ENCODE measurements at places on chromosomes 1 and 21.
A peak's percentile ranks its signal among the peaks of the same experiment; 100 is the strongest.

DNA sequence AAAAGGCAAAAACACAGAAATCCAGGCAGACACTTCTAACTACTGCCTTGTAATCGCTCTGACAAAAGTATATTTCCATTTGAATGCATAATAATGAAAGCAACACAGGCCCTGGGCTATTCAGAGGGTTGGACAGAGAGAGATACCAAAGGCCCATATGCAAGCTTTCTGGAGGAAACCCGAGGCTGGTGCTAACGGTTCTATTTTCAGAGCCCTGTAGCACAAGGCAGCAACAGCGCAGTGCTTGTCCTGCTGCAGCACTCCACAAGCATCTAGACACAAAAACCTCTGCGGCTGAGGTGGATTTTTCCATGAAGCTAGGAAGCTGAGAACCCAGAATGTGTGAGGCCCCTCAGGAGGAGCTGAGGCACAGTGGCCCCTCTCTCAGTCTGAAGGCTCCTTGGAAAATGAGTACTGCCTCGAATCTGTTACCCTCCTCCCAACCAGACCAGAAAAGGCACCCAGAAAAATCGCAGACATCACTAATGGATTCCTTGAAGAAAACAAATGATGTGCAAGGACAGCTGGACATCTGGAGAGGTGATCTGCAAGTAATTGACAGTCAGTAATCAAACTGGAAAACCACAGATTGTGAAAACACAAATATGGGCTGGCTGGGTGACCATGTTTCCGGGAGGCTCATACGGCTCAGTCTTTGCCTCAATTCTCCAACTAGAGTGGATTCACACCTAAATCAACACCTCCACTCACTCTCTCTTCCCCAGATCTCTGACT, 54.0 kb downstream of the COLGALT2 start:
- no peak overlapping the region for H3K4me3 ChIP-seq
- peak overlapping the region; percentile 65 for H3K27ac ChIP-seq
- H3K36me3 ChIP-seq, result no peaks in the 10 kb centered on the region
- no peaks in the 10 kb centered on the region for H3K27me3 ChIP-seq

DNA sequence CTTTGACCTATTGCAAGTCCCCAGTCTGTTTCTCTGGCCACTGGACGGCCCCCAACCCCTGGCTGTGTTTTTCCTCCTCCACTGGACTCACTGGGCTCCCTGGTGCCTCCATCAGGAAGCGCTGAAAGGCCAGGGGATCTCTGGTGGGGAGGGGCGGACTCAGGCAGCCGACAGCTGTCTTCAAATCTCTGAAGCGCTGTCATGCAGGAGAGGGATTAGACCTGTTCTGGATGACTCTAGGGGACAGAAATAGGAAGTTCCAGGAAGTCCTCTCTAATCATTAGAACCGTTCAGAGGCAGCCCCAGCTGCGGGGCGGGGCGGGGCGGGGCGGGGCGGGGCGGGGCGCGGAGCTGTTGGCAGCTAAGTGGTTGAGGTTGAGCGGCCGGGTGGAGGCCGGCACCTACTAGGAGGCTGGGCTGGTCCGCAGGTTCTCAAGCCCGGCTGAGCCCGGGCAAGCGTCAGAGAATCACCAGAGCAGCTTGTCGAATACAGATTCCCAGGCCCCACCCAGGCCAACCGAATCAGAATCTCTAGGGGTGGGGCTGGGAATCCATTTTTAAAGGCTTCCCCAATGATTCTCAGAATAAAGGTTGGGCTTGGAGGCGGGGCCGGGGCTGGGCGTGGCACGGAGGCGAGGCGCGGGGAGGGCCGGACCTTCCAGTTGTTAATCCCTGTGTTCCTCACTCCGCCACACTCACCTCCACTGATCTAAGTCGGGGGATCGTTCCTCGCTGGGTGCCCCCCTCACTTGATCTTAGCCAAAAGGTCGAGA, 11.4 kb upstream of the PHLDA3 start:
- peaks cover 19% of the 10 kb centered on the region for H3K36me3 ChIP-seq
- H3K27ac ChIP-seq, result peak overlapping the region; percentile 73
- peak; percentile 78 for DNase-seq
- H3K4me3 ChIP-seq, result peak overlapping the region; percentile 54

DNA sequence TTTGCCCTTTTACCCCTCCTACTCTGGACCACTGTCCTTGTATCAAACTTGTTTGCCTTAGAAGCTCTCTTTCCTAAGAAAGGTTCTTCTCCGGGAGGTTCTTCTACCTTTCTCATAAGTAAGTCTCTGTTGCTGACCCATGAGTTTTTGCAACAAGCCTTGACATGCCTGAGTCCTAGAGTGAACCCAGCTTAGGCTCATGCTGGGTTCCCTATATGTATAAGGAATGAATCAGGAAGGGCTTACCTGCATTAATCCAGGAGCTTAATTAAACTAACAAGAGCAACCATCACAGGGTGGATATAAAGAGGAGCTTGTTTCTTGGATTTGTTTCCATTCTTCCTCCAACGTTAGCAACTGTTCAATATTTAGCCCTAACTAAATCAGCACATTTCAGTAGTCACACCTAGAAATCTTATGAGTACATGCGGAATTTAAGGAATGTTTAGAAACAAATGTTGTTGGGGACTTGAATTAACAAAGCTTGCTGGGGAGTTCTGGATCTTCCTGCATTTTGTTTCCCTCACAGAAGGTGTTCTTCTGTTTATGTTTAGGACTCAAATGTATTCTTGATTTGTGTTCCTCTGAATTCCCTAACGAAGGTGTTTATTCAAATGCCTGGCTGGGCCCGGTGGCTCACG, 64.3 kb upstream of the RAB3GAP2 start:
- no peak overlapping the region for H3K27ac ChIP-seq
- H3K4me3 ChIP-seq, result no peak overlapping the region
- H3K36me3 ChIP-seq, result no peaks in the 10 kb centered on the region
- DNase-seq, result no peak
- no peaks in the 10 kb centered on the region for H3K4me1 ChIP-seq
- no peaks in the 10 kb centered on the region for H3K27me3 ChIP-seq

DNA sequence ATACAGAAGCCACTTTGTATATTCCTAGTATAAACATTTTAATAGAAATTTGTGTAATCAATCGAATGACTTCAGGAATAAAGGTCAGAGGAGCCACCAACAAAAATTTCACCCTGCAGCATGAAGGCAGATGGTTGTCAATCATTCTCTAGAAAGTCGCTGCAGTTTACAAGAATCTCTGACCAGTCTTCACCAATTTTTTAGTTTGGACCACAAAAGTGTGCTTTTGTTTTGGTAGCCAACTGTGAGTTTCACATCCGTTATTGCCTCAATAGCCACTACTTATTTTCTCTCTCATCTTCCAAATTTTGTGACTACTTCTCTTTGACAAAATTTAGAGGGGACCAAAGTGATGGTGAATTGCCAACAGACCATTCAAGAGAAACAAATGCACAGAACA, 1155.6 kb downstream of the AMY1C start:
- H3K36me3 ChIP-seq, result no peaks in the 10 kb centered on the region
- no peaks in the 10 kb centered on the region for H3K4me1 ChIP-seq
- H3K4me3 ChIP-seq, result no peak overlapping the region

DNA sequence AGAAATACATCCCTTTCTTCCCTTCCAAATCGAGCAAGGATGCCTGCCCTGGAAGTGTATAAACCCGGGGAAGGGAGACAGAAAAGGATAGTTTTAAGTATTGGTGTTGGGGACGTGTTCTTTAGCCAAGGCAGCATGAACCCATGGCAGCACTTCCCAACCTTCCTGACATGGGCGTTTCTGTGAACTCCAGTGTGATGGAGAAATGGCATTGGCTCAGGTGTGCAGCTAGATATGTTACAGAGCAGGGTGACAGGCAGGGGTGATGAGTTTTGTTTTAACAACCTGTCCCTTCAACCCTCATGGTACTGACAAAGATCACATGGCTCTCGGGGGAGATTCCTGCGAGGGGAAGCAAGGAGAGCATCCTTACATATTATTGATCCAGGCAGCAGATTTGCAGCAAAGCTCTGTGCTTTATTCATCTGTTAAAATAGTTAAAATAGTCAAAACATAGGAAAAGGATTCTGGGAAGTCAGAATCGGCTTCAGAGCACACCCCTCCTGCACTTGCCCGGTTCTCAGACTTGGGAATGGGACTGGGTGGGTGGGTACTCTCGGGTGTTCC, 4.0 kb downstream of the MX1 start:
- no peak for DNase-seq
- peaks cover 35% of the 10 kb centered on the region for H3K4me1 ChIP-seq
- no peak overlapping the region for H3K4me3 ChIP-seq
- H3K36me3 ChIP-seq, result peaks cover 56% of the 10 kb centered on the region
- H3K27ac ChIP-seq, result no peak overlapping the region

DNA sequence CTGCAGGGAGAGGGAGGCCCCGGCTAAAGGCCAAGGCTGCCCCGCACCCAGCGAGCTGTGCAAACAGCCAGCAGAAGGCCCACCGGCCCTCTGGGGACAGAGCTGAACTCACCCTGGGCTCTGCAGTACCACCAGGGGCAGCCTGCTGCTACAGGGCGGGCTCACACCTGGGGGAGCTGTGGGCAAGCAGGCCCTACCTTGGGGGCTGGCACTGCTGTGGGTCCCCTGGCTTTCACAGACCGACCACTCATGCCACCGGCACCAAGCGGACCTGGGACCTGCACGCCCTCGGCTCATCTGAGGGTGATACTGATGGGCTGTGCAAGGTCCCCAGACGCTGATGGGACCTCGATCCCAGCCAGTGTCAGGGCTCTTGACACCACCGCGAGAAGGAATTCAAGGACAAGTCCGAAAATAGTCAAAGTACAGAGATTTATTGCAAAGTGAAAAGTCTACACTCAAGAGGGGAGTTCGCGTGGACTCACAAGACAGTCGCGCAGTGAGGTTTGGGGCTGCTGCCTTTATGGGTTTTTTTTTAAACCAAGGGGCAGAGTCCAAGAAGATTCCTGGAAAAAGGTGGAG, 61.0 kb upstream of the ADARB1 start:
- H3K36me3 ChIP-seq, result no peaks in the 10 kb centered on the region
- no peaks in the 10 kb centered on the region for H3K27me3 ChIP-seq
- peaks cover 26% of the 10 kb centered on the region for H3K4me1 ChIP-seq

GRCh38 chr1:167795810-167796740, 74.3 kb downstream of the MPZL1 start:
- H3K36me3 ChIP-seq, result no peaks in the 10 kb centered on the region
- peaks cover 45% of the 10 kb centered on the region for H3K4me1 ChIP-seq
- H3K4me3 ChIP-seq, result peak overlapping the region; percentile 18
- peak overlapping the region; percentile 89 for H3K27ac ChIP-seq
- H3K27me3 ChIP-seq, result no peaks in the 10 kb centered on the region

DNA sequence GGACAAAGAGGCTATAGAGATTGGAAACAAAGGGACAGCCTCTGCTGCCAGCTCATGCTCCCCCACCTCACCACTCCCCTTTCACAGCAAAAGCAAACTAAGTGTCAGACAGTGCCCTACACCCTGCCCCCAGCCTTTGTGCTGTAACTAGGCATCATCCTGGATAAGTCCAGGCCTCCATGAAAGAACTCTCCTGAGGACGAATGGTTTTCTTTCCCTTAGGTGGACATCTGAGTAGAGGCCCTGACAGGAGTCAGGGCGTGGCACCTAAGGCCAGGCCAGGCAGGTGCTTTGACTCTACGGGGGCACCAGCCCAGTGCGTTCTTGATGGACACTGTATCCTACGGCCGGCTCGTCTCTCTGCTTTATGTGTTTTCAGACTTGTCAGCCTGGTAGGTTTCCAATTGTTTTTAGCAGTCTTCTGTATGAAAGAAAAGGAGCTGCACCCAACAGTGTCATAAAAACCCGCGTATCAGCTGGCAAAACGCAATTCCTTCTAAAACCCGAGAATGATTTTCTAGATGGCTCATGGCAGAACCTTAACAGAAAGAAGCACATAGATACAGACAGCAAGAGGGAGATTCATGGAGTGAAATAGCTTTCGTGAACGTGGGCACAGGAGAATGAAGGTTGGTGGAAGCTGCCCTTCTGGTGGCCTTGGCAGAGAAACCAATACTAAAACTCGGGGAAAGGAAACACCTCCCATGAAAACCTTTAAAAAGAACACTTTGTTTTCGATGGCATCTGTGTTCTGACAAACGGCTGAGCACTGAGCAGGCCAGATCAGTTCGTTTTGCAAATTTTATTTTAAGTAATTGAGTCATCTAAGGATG, 51.7 kb upstream of the AJAP1 start:
- no peak overlapping the region for H3K27ac ChIP-seq
- H3K36me3 ChIP-seq, result no peaks in the 10 kb centered on the region
- H3K27me3 ChIP-seq, result peaks cover 93% of the 10 kb centered on the region
- no peak overlapping the region for H3K4me3 ChIP-seq
- no peak for DNase-seq

DNA sequence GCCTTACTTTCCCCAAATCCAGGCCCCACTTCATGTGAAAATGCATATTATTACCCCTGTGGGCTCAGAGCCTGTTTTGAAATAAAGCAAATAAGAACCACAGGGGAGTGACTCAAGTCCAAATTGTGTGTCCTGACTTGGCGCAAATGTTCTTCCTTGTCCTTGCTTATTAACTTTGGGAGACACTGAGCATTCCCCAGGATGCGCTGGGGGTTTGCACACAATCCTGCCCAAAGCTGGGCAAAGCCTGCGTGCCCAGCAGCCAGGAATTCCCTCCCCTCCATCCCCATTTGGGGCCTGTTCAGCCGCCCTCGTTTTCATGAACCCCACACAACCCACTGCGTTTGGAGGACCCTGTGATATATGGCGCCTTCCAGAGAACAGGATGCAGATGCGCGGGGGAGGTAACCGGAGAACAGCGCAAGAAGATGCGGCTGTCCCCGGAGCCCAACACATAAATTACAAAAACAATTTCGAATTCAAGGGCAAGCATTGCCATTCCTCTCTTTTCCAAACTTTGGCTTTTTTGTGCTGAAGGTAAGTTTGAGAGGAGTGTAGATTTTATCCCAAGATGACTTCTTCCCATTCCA, 42.4 kb upstream of the CLDN14 start:
- H3K4me1 ChIP-seq, result no peaks in the 10 kb centered on the region
- no peak for DNase-seq
- no peak overlapping the region for H3K27ac ChIP-seq
- no peak overlapping the region for H3K4me3 ChIP-seq
- peaks cover 8% of the 10 kb centered on the region for H3K27me3 ChIP-seq

GRCh38 chr1:156658496-156658895, 16.6 kb downstream of the BCAN start:
- no peak overlapping the region for H3K27ac ChIP-seq
- peaks cover 65% of the 10 kb centered on the region for H3K4me1 ChIP-seq
- no peak for DNase-seq
- H3K36me3 ChIP-seq, result no peaks in the 10 kb centered on the region
- H3K27me3 ChIP-seq, result peaks cover 41% of the 10 kb centered on the region

- no peak overlapping the region for H3K4me3 ChIP-seq
- peaks cover 59% of the 10 kb centered on the region for H3K4me1 ChIP-seq
- peaks cover 50% of the 10 kb centered on the region for H3K36me3 ChIP-seq
- no peak for DNase-seq
- H3K27me3 ChIP-seq, result no peaks in the 10 kb centered on the region
- no peak overlapping the region for H3K27ac ChIP-seq
Observed at GRCh38 chr1:115729756-115730155, 38.8 kb downstream of the CASQ2 start.

GRCh38 chr1:150613061-150613920, 16.1 kb downstream of the ENSA start:
- H3K4me1 ChIP-seq, result peaks cover 60% of the 10 kb centered on the region
- H3K4me3 ChIP-seq, result peak overlapping the region; percentile 35
- peak overlapping the region; percentile 85 for H3K27ac ChIP-seq
- H3K36me3 ChIP-seq, result peaks cover 12% of the 10 kb centered on the region
- DNase-seq, result no peak
- no peaks in the 10 kb centered on the region for H3K27me3 ChIP-seq

- H3K4me1 ChIP-seq, result peaks cover 83% of the 10 kb centered on the region
- H3K36me3 ChIP-seq, result peaks cover 78% of the 10 kb centered on the region
- DNase-seq, result peak; percentile 56
- no peaks in the 10 kb centered on the region for H3K27me3 ChIP-seq
Observed at GRCh38 chr1:204456826-204457442, 37.7 kb downstream of the PIK3C2B start.

- H3K27ac ChIP-seq, result peak overlapping the region; percentile 66
- peak; percentile 64 for DNase-seq
Observed at GRCh38 chr1:12135612-12136011, 31.2 kb upstream of the TNFRSF1B start.
